Muscle of back (tissue), 13 donors: ENCODE measurements at places on chromosomes 6 and 20. TPM values are rescaled to one million over a fixed set of nuclear protein-coding genes. Genes with fewer than 3 reads are reported as not detected.

The CNKSR3 gene
- polyA plus RNA-seq, result 15.1 TPM

The CPXM1 gene
- polyA plus RNA-seq, result 39.6 TPM

The MYB gene
- polyA plus RNA-seq, result 1.1 TPM

The RRAGD gene
- polyA plus RNA-seq, result 45.7 TPM

The COL19A1 gene
- polyA plus RNA-seq, result 3.6 TPM

The CHMP4B gene
- polyA plus RNA-seq, result 63.4 TPM

The EPHA7 gene
- polyA plus RNA-seq, result 10.2 TPM

The GABRR1 gene
- 1.2 TPM for polyA plus RNA-seq

- no peak for DNase-seq
These were observed 284.0 kb upstream of the DEFB112 start for GRCh38 chr6:50333696-50334095.

DNA sequence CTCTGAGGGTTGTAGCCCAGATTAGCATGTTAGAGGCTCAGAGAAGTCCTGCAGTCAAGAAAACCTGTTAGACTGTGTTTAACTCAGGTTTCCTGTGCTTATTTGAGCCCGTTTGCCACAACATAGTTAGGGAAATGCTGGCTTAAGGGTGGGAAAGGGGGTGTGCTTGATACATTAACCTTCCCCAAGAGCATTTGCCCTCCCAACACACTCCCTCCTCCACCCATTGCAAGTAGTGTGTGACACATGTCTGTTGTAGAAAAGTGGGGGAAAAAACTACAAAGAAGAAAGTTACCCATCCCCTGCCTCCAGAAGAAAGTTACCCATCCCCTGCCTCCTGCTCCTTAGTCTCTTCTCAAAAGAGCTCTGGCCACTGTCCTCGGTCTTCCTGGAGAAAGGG is 36.8 kb upstream of the MRPS18A start:
- no peak for DNase-seq

DNA sequence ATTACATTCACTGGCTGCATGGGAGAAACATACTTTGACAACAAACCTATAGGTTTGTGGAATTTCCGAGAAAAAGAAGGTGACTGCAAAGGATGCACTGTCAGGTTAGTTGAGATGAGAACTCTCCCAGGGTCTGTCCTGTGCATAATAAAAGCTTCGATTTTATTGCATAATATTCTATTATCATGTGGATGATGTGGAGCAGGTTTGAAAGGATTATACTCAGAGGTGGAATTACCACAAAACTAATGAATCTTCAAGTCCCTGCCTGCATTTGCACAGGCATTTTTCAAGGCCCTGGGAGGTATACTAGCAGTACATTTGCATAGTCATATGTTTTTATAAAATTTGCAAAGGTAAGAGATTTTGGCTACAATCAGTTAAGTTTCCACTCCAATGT is 249.8 kb downstream of the ARHGAP18 start:
- DNase-seq, result no peak

GRCh38 chr6:111750753-111751673 is 122.2 kb downstream of the FYN start:
- DNase-seq, result no peak

GRCh38 chr6:125188594-125189203 is 35.1 kb downstream of the TPD52L1 start:
- no peak for DNase-seq

GRCh38 chr20:33441142-33441955 is 2.2 kb downstream of the SNTA1 start:
- DNase-seq, result no peak

- no peak for DNase-seq
These were observed 54.8 kb upstream of the BMP6 start for GRCh38 chr6:7671076-7671475.

GRCh38 chr6:26322645-26323482 is 42.1 kb upstream of the BTN3A2 start:
- peak; percentile 87 for DNase-seq

GRCh38 chr6:170013815-170014214 is 262.4 kb downstream of the ERMARD start:
- no peak for DNase-seq

DNA sequence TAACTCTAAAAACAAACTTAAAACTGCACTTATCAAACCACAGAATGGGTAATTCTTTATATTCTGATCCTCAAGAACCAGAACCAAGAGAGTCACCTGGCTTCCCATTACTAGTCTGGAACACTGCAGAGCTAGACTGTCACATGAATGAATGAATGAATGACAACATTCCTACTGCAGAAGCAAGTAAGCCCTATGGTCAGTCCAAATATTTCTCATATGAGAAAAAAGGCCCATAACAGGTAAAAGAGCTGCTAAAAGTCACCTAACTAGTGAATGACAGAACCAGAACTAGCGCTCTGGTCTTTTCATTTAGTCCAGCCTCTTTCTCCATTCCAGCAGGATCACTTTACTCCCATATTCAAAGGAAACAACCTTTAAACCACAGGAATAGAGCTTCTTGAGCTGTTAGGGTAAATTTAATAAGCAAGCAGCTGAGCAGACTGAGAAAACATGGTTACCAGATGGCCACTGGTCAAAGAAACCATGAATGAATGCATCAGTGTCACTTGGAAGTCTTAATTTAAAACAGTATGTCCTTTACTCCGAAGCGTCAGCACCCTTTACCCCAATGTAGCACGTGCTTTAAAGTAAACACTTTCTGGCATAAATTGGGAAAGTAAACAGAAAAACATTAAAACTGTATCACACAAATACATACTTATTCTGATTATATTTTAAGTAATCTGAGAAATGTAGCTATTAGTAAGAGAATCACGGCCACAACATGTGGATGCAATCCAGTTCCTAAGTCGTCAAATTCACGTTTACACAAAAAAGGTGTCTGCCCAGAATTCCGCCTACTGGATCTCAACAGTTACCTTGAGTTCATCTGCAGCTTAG is 1.4 kb downstream of the PREP start:
- no peak for DNase-seq

GRCh38 chr20:11912013-11912658 is 5.6 kb upstream of the BTBD3 start:
- no peak for DNase-seq

- no peak for DNase-seq
These were observed 316.1 kb downstream of the UTRN start for GRCh38 chr6:144601221-144601620.

DNA sequence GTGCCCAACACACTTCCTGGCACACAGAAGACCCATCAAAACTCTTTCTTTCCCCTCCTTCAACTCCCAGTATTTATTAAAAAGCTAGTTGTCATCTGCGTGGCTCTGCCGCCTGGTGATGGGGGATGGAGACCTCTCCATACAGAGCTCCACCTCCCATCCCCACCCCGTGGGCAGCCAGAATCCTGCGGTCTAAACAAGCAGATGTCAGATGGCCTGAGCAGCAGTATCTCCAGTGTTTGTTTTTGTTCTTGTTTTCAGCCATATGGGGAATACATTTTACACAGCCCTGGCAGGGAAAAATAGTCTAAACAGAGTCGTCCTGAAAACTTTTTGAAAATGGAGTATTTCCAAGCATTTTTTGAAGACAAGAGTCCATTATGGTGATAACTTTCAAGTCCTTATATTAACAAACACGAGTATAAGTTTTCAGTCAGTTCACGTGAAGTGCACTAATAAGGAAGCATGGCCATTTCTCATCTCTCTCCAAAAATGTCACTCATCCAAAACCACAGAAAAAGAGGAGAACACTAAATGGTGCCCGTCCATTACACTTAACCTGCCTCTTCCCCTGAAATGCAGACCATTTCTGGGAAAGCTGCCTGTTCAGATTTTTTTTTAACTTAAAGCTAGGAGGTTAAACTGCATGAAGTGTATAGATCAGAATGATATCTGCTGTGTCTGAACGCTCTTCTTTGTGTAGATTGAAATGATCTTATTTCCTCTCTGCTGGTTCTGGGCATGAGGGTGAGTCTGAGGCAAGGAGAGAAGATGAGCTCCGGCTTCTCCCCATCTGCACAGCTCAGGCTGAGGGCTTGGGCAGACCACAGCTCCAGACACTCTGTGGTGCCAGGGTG is 91.0 kb downstream of the TCP11 start:
- peak; percentile 78 for DNase-seq

DNA sequence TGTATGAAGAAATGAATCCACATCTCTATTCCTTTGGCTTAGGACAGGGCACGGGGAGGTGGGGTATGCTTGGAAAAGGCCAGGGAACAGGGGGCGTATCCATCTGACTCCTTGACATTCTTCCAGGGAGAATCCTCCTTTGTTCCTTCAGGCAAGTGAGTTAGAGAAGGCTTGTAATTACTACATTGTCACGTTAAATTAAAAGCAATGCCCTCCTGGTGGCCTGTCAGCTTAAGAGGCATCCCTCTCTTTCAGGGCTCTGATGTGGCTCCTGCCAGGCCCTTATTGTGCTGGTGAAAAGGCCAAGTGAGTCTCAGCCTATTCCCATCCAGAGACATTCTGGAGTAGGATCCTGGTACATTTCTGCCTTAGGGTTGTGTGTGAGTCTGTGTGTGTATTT is 128.3 kb downstream of the FOXA2 start:
- no peak for DNase-seq

GRCh38 chr6:95614094-95614493 is 36.8 kb downstream of the MANEA start:
- no peak for DNase-seq

DNA sequence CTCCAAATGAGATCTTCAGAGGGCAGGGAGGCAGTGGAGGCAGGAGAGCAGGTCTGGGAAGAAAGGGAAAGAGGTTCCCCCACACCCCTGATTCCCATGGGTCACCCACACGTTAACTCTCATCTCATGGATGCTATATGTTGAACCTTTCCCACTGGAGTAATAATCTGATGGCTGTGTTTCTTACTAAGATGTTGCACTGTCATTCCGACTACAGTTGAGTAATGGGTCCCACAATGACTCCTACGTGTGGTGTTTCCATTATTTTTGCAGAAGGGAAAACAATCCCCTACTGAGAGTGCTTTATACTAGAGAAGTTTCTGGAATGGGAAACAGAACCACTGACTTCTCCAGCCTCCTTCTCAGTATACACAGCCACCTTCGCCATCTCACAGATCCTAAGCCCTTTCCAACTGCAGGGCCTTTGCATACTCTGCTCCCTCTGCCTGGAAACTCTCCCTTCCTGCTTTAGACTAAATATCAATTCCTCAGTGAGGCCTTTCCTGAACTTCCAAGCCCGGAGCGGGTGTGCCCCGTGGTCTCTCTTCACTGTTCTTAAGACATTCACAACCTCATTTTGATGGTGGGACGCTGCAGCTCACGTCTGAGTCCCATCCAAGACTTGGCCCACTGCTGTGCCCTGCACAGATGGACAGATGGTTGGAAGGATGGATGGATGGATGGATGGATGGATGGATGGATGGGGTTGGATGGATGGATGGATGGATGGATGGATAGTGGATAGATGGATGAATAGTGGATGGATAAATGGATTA is 238.6 kb upstream of the PMEPA1 start:
- no peak for DNase-seq

GRCh38 chr20:57773059-57773815 is 63.4 kb upstream of the PMEPA1 start:
- DNase-seq, result no peak

DNA sequence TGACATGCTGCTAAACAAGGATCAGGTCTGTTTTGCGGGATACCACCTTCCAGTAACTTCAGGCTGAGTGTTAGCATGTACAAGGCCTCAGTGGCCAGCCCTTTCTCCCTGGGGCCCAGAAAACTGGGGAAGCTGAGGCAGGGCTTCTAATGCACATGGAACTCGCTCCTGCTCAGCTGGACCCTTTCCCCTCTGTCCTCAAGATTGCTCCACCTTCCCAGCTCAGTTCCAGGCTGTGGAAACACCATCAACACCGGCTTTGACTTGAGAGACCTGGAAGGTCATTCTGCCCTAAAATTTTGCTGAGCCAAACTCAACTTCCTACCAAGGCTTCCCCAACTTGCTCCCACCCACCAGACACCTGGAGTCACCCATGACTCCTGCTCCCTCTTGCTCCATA is 4.2 kb upstream of the BLCAP start:
- DNase-seq, result no peak

GRCh38 chr20:43723735-43724134 is 3.1 kb downstream of the GTSF1L start:
- DNase-seq, result no peak

- no peak for DNase-seq
These were observed 220.6 kb downstream of the TPBG start for GRCh38 chr6:82584194-82584695.

DNA sequence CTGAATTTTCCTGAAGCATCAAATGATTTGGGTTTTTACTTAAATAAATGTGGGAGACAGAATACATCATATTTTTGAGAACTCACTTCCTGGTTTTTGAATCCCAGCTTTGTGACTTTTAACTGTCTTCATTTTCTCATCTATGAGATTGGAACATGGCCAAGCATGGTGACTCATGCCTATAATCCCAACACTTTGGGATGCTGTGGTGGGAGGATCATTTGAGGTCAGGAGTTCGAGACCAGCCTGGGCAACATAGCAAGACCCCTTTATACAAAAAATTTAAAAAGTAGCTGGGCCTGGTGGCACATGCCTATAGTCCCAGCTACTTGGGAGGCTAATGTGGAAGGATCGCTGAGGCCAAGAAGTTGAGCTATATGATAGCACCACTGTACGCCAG is 122.3 kb downstream of the QKI start:
- DNase-seq, result no peak

GRCh38 chr6:46338131-46338530 is 153.1 kb downstream of the RCAN2 start:
- no peak for DNase-seq

DNA sequence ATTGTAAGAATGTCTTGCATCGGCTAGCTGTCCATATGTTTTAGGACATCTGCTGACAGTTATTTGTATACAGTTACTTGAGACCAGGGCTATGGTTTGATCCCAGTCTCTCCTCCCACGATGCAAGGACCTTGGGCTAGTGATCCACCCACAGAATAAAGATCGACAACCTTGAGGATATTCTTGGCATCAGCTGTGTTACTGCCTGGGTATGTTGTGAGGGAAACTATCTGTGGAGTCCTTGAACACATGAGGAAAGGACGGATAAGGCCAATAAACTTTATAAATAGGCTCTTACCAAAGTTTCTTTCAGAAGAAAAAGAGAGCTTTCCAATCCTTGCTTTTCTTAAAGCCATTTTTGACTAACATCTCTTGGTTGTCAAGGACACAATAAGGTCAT is 70.8 kb upstream of the HEY2 start:
- peak; percentile 15 for DNase-seq

- peak; percentile 45 for DNase-seq
These were observed 17.4 kb downstream of the HSPA12B start for GRCh38 chr20:3749689-3750531.
